Right atrium auricular region (tissue), 2 donors: ENCODE measurements at places on chromosomes 16 and 17. TPM values are rescaled to one million over a fixed set of nuclear protein-coding genes. Genes with fewer than 3 reads are reported as not detected.
A peak's percentile ranks its signal among the peaks of the same experiment; 100 is the strongest.

DNA sequence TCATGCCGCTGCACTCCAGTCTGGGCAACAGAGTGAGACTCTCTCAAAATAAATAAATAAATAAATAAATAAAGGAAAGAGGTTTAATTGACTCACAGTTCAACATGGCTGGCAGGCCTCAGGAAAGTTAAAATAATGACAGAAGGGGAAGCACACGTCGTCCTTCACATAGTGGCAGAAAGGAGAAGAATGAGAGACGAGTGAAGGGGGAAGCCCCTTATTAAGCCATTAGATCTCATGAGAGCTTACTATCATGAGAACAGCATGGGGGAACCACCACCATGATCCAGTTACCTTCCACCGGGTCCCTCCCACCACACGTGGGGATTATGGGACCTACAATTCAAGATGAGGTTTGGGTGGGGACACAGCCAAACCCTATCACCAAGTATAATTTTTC, 54.5 kb downstream of the PAFAH1B1 start:
- H3K4me1 ChIP-seq: no peaks in the 10 kb centered on the region
- DNase-seq: no peak
- no peak overlapping the region for H3K27ac ChIP-seq
- peaks cover 3% of the 10 kb centered on the region for H3K36me3 ChIP-seq

- no peak overlapping the region for H3K4me3 ChIP-seq
- no peak for DNase-seq
- H3K4me1 ChIP-seq: no peaks in the 10 kb centered on the region
- H3K27ac ChIP-seq: no peak overlapping the region
- H3K36me3 ChIP-seq: peaks cover 30% of the 10 kb centered on the region
Measured at GRCh38 chr16:27768651-27769272, 218.8 kb downstream of the KATNIP start.

DNA sequence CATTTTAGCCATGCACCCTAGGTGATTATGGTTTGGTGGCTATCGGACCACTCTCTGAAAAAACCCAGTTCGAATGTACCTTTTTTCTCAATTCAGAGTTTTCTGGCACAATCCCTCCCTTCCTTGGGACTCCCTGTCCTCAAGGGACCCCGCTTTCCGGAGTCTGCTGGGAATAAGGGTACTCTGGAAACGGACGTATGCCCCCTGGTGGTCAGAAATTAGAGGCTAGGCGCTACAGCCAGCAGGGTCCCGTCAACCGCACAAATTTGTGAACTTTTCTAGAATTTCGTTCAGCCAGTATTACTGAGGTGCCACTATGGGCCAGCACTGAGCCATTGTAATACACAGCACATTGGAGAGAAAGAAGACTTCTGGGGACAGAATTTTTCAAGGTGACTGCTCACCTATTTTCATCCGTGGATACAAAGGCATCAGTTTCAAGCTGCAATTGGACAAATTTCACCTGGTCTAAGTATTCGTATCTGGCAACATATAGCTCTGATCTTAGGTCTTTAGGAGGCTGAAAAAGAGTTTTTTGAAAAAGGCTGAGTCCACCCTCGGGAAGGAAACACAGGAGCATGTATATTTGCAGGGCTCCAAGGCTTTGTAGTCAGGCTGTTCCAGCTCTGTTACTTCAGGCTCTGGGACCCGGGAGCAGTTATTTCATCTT, 27.1 kb upstream of the CRYBA1 start:
- H3K4me1 ChIP-seq: peaks cover 9% of the 10 kb centered on the region
- H3K4me3 ChIP-seq: no peak overlapping the region
- H3K27ac ChIP-seq: no peak overlapping the region
- DNase-seq: peak; percentile 82

- H3K4me1 ChIP-seq: no peaks in the 10 kb centered on the region
- H3K27me3 ChIP-seq: no peaks in the 10 kb centered on the region
- H3K36me3 ChIP-seq: peaks cover 14% of the 10 kb centered on the region
- no peak for DNase-seq
Measured at GRCh38 chr17:5541610-5542202, 42.6 kb downstream of the NLRP1 start.

The WNT9B gene
- 2.4 TPM for total RNA-seq

DNA sequence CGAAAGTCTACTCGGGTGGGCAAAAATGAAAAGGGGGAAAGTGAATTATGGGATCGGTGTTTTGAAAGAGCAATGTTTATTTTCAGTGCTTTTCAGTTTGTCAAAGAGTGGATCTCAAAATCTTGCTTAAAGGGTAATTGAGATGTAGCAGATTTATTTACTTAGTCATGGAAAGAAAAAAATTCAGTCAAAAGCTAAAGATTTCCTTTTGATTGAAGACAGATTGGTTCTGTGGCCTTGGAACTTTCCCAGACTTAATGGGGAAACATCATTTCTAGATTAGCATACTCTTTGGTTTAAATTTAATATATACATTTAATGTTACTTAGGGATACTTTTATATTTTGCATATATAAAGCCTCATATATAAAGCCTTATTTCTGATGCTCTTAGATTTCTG, 20.6 kb downstream of the PRKAR1A start:
- H3K36me3 ChIP-seq: peaks cover 87% of the 10 kb centered on the region
- DNase-seq: no peak
- no peak overlapping the region for H3K4me3 ChIP-seq
- no peaks in the 10 kb centered on the region for H3K4me1 ChIP-seq
- H3K27ac ChIP-seq: no peak overlapping the region
- H3K27me3 ChIP-seq: no peaks in the 10 kb centered on the region

- no peak overlapping the region for H3K4me3 ChIP-seq
- H3K4me1 ChIP-seq: no peaks in the 10 kb centered on the region
- H3K27me3 ChIP-seq: no peaks in the 10 kb centered on the region
- peaks cover 23% of the 10 kb centered on the region for H3K36me3 ChIP-seq
Measured at GRCh38 chr16:25157271-25157875, 45.8 kb downstream of the LCMT1 start.

The EVPLL gene
- not detected for total RNA-seq

GRCh38 chr17:48642843-48643696, 16.9 kb upstream of the HOXB9 start:
- H3K4me1 ChIP-seq: peaks cover 15% of the 10 kb centered on the region
- H3K36me3 ChIP-seq: no peaks in the 10 kb centered on the region
- no peak for DNase-seq
- peaks cover 37% of the 10 kb centered on the region for H3K27me3 ChIP-seq
- no peak overlapping the region for H3K27ac ChIP-seq

The GINS2 gene
- not detected for total RNA-seq

GRCh38 chr16:29664091-29664921, 1.3 kb downstream of the SPN start:
- H3K4me1 ChIP-seq: no peaks in the 10 kb centered on the region
- no peak for DNase-seq

GRCh38 chr16:72884037-72884436, 163.9 kb downstream of the ZFHX3 start:
- no peaks in the 10 kb centered on the region for H3K4me1 ChIP-seq
- H3K27me3 ChIP-seq: no peaks in the 10 kb centered on the region
- no peak for DNase-seq
- peaks cover 14% of the 10 kb centered on the region for H3K36me3 ChIP-seq
- H3K27ac ChIP-seq: no peak overlapping the region

DNA sequence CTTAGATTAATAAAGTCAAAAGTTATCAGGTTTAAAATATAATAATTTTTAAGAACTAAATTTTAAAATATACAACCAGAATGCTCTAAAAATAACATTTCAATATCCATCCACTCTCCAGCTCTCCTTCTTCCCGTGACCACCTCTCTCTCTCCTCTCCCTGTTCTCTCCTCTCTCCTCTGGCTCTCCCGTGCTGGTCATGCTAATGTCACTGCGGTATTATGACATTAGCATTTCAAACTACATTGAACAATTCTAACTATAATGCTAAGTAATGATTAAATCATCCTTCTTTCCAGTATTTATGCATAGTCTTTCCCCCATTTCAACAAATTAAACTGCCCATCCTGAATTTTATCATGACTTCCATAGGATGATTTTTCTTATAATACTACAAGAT, 154.7 kb downstream of the CEP112 start:
- H3K27ac ChIP-seq: no peak overlapping the region
- no peak overlapping the region for H3K4me3 ChIP-seq
- no peaks in the 10 kb centered on the region for H3K36me3 ChIP-seq
- H3K4me1 ChIP-seq: no peaks in the 10 kb centered on the region

The ZNF23 gene
- 4.8 TPM for total RNA-seq

The ASPHD1 gene
- 3.2 TPM for total RNA-seq

DNA sequence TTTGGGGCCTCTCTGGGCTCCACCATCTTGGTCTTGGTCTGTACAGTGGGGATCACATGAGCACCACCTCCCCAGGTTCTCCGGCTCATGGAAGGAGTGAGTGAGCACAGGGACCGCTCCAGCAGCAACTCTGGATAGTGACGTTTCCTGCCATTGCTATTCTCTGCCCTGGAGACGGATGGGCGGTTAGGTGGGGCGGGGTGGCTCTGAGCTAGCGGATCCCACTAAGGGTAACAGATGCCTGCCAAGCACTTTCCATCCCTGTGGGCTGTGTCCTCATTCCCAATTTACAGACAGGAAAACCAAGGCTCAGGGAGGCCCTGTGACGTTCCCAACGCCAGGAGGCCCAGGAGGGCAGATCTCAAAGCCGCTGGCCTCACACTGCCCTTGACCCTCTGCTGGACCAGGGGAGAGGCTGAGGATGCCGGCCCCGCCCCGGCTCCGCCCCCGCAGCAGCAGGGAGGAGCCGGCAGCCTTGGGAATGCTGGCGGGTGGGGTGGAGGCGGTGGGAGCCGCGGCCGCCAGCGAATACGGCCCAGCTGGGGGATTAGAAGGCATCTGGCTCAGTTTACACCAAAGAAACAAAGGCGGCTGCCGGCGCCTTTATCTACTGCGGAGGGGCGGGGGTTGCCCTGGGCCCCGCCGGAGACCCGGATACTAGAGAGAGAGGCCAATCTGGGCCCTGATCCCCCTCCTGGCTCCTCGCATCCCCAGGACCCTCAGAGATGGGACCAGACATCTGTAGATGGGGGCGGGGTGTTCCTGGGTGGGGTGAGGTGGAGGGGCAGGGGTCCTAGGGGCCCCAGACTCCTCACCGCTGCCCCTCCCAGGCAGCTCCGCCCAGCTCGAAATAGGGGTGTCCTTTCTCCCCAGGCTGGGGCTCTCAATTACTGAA, 122.3 kb upstream of the CIBAR2 start:
- H3K27ac ChIP-seq: peak overlapping the region; percentile 24
- DNase-seq: peak; percentile 73
- H3K36me3 ChIP-seq: no peaks in the 10 kb centered on the region
- no peaks in the 10 kb centered on the region for H3K27me3 ChIP-seq

- H3K4me1 ChIP-seq: no peaks in the 10 kb centered on the region
- H3K27ac ChIP-seq: peak overlapping the region; percentile 78
- H3K36me3 ChIP-seq: no peaks in the 10 kb centered on the region
- peak overlapping the region; percentile 51 for H3K4me3 ChIP-seq
- no peak for DNase-seq
Measured at GRCh38 chr17:61400066-61400716, 548 bp downstream of the TBX2 start.

The CACNA1G gene
- total RNA-seq: 4.3 TPM

- H3K4me1 ChIP-seq: no peaks in the 10 kb centered on the region
- no peak overlapping the region for H3K4me3 ChIP-seq
- no peak for DNase-seq
- no peak overlapping the region for H3K27ac ChIP-seq
Measured at GRCh38 chr17:66807182-66807581, 27.7 kb upstream of the CACNG5 start.
